ENCODE measurements at places on chromosomes 7 and 10.

DNA sequence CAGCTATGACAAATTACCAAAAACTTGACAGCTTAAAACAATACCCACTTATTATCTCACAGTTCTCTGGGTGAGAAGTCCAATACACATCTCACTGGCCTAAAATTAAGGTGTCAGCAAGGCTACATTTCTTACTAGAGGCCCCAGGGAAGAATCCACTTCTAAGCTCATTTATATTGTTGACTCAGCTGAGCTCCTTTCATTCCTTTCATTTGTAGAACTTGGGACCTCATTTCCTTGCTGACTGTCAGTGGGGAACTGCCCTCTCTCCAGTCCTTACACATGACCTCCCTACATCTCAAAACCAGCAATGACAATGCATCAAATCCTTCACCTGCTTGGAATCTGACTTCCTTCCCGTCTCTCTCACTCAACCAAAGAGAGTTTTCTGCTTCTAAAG lies 240.3 kb downstream of the IPMK start:
- DNase-seq = no peak

GRCh38 chr7:157337316-157338149 lies 729 bp downstream of the DNAJB6 start:
- no peak for DNase-seq

DNA sequence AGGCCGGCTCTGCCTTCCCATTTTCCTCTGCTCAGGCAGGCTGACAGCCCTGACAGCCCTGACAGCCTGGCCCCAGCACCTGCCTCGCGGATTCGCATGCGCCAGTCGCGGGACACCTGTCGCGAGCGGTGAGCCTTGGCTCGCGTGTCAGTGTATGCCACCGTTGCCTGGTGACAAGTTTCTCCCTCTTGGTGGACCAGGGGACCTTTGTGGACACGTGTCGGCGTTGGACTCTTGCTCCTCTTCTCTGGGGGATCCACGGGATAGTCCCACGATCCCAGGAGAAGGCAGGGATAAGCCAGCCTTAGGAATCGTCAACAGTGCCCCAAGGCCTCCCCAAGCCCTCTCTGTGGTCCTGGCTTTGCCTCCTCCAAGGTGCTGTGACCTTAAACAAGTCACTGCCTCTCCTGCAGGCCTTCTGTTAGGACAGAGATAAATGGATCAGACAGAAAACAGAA lies 18.1 kb upstream of the ZNF273 start:
- DNase-seq = no peak

DNA sequence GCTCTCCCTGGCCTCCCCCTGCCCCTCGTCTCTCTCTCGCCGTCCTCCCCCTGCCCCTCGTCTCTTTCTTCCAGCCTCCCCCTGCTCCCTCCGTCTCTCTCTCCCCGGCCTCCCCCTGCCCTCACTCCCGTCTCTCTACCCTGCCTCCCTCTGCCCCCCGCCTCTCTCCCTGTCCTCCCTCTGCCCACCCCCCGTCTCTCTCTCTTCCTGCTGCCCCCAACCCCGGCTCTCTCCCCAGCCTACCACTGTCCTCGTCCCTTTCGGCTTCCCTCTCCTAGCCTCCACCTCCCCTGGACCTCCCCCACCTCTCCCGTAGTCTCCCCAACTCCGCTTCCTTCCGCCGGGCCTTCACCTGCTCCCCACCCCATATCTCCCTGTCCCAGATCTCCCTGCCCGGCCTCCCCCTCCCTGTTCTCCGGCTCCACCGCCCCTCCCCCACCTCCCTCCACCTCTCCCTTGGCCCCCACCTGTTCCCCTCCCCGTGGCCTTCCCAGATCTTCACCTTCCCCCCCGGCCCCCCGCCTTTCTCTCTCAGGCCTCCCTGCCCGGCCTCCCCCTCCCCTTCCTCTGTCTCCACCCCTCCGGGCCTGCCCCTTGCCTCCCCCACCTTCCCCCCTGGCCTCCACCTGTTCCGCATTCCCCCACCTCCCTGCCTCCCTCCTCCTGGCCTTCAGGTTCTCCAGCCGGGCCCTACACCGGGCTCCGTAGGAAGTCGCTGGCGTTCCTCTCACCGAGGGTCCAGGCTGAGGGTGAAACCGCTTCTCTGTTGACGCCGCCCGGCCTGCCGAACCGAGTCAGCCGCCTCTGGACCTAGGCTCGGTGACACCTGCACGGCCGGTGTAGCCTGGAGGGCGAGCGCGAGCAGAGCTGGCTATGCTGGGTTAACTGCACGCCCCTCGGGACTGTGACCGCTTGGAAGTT lies 1.2 kb downstream of the GET4 start:
- DNase-seq = no peak

DNA sequence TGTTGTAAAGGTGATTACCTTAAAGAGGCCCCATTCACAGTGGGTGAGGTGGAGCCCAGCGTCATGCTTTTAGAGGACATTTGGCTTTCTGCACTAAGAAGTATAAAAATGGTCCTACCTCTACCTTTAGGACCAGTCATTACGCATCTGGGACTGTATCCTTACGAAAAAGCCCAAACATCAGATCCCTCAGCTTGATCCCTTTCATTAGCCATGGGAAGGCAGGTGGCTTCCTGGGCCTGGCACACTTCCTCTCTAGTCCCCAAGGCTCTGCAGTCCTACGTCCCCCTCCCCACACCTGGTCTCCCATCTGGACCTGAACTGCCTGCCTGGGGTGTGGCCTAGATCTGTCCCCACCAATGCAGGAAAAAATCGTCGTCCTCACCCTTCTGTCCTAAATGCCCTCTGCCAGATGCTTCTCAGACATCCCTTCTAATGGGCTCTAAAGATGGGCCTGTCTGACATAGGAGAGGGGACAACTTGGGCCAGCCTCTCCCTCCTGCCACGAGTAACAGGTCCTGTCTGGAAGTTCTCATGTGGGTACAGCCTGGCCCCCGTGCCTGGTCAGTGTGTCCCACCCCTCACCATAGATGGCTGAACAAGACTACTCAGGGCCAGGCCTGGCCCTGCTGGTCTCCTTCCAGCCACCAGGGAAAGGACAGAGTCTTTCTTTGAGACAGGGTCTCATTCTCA lies 11.8 kb upstream of the SLC18A3 start:
- DNase-seq = no peak

- DNase-seq = no peak
Measured at GRCh38 chr7:17952387-17952786, 12.1 kb upstream of the SNX13 start.

GRCh38 chr10:50385624-50386023 lies 134.3 kb upstream of the ASAH2 start:
- no peak for DNase-seq

- DNase-seq = no peak
Measured at GRCh38 chr10:88841316-88842111, 10.1 kb downstream of the ANKRD22 start.

- no peak for DNase-seq
Measured at GRCh38 chr7:107596881-107597581, 17.0 kb downstream of the BCAP29 start.

GRCh38 chr10:129919358-129919757 lies 44.7 kb downstream of the EBF3 start:
- no peak for DNase-seq

- no peak for DNase-seq
Measured at GRCh38 chr10:57472823-57473619, 794.7 kb downstream of the IPMK start.

DNA sequence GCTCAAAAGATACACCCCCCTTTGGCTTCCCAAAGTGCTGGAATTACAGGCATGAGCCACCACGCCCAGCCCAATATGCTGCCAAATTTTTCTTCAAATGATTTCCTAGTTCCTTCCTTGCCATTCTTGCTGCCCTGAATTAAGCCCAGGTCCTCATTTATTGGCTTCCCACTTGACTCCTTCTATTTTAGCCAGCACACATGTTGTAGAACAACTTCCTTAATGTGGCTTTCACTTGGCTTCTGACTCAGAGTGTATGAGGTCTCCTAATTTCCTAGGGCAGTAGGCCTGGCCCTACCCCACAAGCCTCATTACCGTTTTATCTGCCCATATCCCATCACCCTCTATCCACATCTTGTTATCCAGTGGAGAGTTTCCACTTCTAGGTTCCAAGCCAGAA lies 21.8 kb upstream of the HIPK2 start:
- no peak for DNase-seq

GRCh38 chr10:115980470-115980869 lies 292.5 kb downstream of the GFRA1 start:
- DNase-seq = no peak

DNA sequence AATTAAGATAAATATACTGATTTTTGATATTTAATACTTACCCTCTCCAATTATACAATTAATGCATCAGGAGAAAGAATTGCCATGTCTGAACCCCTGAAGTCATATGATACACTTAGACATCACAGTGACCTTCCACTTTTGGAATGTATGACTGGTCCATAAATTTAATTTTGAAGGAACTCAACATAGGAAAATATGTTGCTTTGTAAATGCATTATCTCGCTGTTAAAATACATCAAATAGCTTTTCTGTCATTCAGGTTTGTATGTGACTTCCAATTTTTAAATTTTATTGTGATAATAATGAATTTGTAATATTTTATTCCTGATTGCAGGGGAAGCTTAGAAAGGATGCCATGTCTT lies 631.9 kb upstream of the ANKRD30A start:
- no peak for DNase-seq

DNA sequence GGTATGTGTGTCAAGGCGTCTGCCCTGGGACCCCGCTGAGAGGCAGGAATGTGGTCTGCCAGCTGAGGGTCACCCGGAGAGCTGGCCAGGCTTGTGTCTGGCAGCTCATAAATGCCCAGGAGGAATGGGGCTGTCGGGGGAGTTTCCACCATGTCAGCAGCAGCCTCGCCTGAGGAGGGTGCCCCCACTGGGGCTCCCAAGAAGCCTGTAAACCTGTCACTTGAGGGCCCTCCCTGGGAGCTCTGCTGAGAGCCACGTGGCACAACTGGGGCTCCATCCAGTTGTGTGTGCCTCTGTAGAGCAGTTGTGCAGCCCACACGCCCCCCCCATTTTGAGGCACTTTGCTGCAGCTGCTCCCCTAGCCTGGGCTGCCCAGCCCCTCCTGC lies 70.6 kb downstream of the NEURL1 start:
- DNase-seq = no peak

DNA sequence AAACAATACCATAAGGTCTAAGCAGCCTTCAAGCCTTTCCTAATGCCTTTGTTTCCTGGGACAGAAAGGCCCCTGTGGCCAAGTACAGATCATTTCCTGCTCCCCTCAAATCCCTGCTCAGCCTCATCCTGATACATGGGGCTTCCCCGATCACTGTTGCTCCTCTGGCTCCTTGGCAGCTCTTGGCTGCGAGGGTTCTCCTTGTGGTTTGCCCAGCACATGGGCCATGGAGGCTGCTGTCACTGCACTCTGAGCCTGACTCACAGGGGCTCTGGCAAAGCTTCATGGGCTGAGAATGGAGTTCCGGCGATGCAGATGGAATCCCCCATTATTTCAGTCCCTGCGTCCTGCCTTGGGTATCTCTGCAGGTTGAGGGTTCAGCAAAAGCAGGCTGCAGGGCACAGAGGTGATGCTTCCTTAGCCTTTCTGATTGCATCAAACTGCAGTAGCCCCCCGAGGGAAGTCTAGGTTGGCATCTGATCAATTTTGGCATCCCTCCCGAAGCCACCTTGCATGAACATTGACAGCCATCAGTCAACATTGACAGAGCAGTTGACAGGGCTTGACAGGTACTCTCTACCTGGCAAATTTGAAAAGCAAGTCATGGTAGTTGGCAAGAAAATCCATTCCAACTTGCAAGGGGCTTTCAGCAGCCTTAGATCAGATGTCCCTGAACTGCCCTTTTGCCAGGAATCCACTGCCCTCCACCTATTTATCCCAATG lies 168.6 kb downstream of the GFRA1 start:
- DNase-seq = no peak

DNA sequence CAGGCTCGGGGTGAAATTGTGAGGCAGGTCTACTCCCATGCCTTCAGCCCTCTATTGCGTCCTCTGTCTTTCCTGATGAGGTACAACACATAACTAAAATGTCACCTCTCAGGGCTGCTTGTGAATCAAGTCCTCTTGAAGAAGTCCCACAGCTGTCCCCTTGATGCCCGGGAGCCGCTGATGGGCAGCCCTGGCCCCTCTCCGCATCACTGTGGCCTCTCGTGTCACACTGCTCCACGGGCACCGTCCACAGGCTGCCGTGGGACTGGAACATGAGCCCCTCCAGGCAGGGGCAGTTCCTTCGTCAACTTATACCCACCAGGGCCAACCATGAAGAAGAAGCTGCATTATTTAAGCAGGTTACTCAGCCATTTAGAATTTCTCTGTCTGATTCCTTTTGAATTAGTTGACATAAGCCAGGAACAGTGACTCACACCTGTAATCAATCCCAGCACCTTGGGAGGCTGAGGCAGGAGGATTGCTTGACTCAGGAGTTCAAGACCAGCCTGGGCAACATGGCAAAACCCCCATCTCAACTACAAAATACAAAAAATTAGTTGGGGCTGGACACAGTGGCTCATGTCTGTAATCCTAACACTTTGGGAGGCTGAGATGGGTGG lies 58.5 kb upstream of the UBE3C start:
- no peak for DNase-seq

GRCh38 chr10:95297402-95297801 lies 6.6 kb upstream of the PDLIM1 start:
- DNase-seq = no peak

DNA sequence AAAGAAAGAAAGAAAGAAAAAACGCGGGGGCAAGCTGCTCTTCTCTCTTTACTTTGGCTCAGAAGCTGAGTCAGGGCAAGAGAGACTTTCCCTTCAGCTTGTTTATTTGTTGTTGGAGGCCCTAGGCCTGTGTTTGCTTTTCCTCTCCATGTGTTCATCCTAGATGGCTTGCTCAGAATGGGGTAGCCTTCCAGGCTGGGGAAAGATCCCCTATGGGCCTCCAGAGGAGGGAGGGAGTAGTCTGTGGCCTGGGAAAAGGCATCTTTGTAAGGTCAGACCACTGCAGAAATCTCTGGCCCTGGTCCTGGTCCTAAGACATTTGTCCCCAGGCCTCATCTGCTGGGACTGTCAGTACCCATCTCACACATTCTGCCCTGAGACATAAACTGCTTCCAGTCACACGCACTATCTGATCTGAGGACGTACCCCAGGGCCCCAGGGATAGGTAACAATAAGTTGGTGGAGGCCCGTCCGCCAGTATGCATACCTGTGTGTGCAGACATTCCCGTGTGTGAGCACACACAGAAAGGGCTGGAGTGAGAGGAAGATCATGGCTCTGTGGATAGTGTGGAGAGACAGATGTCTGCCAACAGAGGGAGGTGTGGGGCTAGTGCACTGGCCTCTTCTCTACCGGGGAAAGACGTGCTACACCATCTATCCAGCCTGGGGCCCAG lies 4.9 kb upstream of the SCD start:
- DNase-seq = no peak

DNA sequence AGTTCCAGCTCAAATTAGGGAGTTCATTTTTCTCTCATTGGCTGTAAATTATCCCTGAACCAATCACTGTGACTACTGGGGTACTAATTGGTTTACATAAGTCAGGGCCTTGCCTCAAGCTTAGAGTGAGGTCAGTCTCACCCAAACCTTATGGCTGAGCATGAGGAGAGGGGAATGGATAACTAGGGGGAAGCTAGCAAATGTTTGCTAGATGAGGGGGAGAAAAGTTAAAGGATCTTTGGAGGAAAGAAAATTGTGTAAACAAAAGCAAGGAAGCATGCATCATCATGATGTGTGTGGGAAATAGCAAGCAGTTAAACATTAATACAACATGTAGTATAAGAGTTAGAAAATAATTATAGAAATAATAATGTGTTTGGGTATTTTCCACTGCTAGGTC lies 121.9 kb downstream of the BBS9 start:
- no peak for DNase-seq
